Right kidney (tissue), 9 donors: ENCODE measurements at places on chromosomes 5 and 9.

- no peak for DNase-seq
Observed at GRCh38 chr9:33109850-33110595, 33.5 kb upstream of the SMU1 start.

DNA sequence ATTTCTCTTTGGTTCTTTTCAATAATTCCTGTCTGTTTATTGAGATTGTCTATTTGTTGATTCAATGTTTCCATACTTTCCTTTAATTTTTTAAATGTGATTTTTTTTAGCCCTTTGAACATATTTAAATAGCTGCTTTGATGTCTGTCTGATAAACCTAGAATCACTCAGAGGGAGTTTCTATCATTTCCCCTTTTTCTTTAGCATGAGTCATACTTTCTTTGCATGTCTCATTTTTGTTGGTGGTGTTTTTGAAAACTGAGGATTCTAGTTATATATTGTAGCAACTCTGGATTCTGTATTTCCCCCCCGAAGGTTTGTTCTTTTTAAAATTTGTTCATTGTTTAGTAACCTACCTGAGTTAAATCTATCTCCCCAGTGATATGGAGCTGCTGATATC is 24.2 kb upstream of the ZNF618 start:
- no peak for DNase-seq

DNA sequence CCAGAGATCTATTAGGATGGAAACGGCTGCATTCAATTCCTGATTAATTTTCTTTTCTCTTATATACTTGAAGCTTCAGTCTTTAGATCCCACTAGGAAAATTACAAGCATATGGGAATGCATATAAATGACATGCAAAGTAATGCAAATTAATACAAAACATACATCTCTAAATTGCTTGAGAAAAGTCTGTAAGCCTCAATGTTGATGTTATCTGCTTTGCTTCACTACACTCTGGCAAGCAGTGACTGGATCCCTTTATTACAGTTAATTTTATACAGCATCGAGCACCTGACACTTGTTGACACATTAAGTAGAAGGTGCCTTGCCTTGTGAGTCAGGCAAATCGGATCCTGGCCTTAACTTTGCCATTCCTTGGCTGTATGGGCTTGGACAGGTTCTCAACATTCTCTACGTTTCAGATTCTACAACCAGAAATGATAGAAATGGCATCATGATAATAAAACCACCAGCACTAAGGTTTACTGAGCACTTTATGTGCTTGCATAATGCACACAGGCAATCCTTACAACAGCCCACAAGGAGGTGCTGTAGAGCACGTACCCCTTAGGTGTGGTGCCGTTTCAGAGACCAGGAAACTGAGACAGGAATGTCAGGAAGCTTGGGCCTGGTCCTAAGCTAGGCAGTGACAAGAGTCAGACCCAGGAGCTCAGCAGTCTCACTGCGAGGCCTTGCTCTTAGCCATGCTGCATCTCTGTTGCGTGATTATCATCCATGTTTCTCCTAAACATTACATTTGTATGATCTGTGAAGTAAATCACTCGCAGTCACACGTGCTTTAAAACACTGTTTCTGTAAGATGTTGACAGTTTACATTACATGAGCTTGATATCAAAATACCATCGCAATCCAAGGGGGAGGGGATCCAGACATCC is 2.7 kb downstream of the GCNT4 start:
- DNase-seq: peak; percentile 27

DNA sequence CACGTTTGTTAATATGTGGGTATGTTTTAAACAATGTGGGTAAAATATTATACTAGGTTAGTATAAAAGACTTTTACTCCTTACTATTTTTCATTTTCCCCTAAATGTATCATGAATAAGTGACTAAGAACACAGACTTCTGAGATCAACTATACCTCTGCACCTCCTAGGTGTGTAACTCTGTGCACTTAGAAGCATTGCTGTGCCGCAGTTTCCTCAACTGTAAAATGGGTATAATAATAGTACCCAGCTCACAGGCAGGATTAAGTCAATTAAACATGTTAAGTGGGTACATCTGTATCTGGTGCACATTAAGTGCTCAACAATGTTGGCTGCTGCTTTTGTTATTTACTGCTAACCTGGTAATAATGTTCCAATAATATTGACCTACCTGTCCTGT is 21.6 kb upstream of the F2R start:
- no peak for DNase-seq

- no peak for DNase-seq
Observed at GRCh38 chr5:14217587-14217986, 74.4 kb downstream of the TRIO start.

DNA sequence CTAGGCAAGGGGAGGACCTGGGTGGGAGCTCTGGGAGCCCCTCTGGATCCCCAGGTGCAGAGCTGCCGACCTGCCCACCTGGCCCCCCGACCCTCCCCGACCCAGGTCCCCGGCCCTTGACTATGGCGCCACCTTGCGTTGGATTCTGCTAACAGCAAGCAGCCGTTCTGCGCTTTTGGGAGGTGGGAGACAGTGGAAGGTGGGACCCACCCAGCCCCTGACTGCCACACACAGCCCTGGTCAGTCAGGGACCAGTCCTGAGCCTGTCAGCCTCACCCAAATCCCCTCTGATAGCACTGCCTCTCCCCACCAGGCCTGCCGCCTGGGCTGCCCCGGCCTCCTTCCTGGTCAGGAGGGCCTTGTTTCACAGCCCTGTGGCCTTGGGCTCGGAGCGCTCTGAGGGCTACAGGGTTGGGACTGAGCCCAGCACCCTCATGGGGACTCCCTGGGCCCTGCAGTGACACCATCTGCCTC is 77.9 kb downstream of the HMCN2 start:
- peak; percentile 52 for DNase-seq

- no peak for DNase-seq
Observed at GRCh38 chr5:64183956-64184355, 18.3 kb downstream of the RNF180 start.

- no peak for DNase-seq
Observed at GRCh38 chr5:64958757-64959391, 190.1 kb downstream of the CWC27 start.

DNA sequence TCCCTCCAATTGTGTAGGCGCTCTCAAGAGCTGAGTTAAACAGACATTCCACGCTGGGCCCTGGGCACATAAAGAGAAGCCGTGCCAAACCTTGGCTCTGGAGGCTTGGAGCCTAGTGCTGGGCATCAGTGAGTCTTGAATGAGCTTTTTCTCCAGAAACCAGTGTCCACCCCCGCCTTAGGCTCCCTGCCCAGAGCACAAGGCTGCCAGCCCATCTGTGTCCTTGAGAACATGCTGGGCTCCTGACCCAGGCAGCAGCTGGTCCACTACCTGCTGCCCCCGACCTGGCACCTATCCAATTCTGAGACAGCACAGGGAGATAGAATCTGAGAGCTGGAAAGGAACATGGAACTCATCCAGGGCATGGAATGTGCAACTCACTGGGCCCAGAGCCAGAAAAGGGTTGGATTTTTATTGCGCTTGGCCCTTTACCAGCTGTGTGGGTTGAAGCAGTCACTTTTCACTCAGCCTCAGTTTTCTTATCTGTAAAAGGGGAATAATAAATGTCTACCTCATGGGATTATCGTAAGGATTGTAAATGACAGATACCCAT is 92.4 kb upstream of the CPLX2 start:
- no peak for DNase-seq

DNA sequence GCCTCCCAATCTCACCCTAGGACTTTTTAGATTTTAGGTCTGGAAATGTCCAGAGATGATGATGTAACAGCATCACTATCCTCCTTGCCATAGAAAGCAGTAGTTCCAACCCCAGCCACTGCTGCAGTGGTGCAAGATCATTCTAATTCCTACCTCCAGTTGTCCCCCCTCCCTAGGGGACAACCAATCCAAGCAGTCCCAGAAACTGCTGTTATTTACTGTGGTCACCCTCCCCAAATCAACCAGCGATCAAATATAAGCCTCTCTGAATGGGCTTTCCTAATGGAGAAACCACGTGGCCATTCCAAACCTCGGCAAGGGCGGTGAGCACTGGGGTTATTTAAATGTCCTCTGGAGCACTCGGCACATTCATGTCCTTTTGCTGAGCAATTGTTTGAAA is 159.8 kb downstream of the SLF1 start:
- DNase-seq: peak; percentile 22
